ENCODE measurements at places on chromosomes 2 and 18.

- peaks cover 45% of the 10 kb centered on the region for H3K4me1 ChIP-seq
- H3K4me3 ChIP-seq = peak overlapping the region; percentile 59
- H3K27me3 ChIP-seq = no peaks in the 10 kb centered on the region
- peak overlapping the region; percentile 79 for H3K27ac ChIP-seq
Measured at GRCh38 chr2:85405201-85406059, 4.7 kb downstream of the CAPG start.

GRCh38 chr2:236176951-236177350 lies 8.8 kb upstream of the GBX2 start:
- peaks cover 60% of the 10 kb centered on the region for H3K27me3 ChIP-seq
- no peak for DNase-seq
- no peak overlapping the region for H3K4me3 ChIP-seq
- no peak overlapping the region for H3K27ac ChIP-seq

DNA sequence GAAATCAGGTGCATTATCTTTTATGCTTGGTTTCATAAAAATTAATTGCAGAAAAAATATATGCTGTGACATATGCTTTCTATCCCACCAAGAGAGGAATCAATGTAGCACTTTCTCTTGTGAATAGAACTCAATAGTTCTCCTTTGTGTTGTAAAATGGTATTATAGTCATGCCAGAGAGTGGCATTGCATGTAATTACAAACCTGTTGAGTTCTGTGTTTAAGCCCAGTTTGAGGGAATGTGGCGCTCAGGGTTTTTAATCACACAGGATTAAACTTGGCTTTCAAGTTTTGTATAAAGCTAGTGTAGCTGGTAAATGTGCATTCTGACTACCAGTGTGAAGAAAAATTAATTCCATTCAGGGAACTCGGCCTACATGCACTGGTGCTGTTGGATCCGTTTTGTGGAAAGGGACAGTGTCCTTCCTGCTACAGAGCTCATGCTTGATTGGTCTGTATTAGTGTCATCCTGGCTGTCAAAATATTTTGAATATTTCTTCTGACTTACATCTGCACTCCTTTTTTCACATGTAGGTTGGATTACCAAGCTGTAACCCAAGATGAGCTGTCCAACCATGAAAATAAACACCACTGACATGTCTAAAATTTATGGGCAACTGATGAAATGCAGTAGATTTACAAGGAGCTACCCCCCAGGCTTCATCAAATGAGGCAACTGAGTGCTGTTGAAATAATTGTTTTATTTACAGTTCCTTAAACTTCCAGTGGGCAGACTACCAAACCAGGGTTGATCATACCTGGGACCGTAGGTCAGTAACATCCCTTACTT lies 80.3 kb downstream of the SLC4A3 start:
- no peak for DNase-seq
- no peak overlapping the region for H3K27ac ChIP-seq
- peaks cover 4% of the 10 kb centered on the region for H3K27me3 ChIP-seq
- H3K36me3 ChIP-seq = no peaks in the 10 kb centered on the region
- no peak overlapping the region for H3K4me3 ChIP-seq

GRCh38 chr2:109046925-109047508 lies 58.0 kb upstream of the EDAR start:
- no peak for DNase-seq
- H3K27me3 ChIP-seq = no peaks in the 10 kb centered on the region
- H3K36me3 ChIP-seq = no peaks in the 10 kb centered on the region
- peaks cover 2% of the 10 kb centered on the region for H3K4me1 ChIP-seq

DNA sequence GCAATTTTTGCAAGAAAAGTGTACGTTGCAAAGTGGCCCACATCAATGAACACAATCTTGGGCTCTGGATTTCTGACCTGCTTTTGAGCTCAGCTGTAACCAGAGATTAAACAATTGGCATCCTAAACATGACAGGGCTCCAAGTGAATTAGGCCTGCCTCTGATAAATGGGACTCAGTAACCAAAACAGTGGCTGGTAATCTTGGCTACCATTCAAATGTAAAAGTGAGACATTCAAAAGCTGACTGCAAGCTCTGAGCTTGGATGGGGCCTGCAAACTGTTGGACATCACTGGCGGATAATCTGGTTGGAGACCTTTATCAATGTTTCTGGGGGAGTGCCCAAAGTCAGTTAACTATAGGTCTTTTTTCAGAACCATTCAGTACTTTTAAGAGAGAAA lies 160.7 kb downstream of the RAB3GAP1 start:
- H3K36me3 ChIP-seq = no peaks in the 10 kb centered on the region
- H3K27me3 ChIP-seq = no peaks in the 10 kb centered on the region
- H3K27ac ChIP-seq = no peak overlapping the region

DNA sequence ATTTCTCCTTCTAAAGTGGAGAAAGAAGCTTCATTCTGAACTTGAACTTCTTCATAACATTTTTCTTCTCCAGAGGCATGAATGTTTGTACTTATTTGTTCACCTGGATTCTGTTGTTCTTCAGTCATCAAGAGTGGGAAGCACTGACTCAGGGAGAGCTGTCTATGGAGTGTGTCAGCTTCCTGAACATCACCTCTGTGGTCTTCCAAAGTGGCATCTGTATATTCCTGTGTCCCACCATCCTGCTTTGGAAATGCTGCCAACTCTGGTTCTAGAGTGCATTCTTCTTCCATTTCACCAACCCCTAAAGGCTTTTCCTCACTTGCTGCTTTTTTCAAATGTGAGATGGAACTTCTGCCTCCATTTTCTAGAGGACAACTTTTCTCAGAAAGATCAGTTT lies 59.5 kb downstream of the TTN start:
- no peaks in the 10 kb centered on the region for H3K4me1 ChIP-seq
- DNase-seq = no peak
- no peaks in the 10 kb centered on the region for H3K36me3 ChIP-seq

GRCh38 chr2:204010628-204011560 lies 74.3 kb downstream of the ICOS start:
- no peak for DNase-seq
- H3K27me3 ChIP-seq = no peaks in the 10 kb centered on the region
- peaks cover 59% of the 10 kb centered on the region for H3K4me1 ChIP-seq
- H3K36me3 ChIP-seq = peaks cover 24% of the 10 kb centered on the region

DNA sequence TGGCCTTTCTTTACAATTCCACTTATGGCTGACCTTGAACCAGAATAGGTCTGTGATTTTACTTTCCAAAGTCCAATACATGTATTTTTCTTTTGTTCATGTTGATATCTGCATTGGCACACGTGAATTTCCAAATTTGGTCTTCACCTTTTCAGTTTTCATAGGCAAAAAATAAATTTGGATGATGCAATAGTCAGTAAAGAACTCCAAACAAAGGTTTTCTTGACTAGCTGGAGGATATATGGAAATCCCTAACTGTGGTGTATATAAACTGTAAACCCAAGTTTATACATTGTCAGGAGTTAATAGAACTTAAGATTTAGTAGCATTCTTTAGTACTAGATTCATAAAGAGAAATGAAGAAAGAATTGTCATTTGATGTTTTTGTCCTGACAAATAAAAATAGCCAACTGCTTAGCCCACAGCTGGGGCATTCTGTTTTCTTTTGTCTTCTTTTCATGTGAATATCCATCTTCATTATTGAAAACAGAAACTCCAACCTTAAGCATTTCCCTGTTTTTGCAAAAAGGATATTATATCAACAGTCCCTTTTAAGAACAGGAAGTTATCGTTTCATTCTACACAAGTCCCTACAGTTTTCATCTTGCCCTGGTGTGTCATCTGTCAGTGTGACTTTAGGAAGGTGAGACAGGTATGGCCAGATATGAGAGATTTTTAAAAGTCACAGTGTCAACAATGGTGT lies 132.9 kb downstream of the BCL2 start:
- H3K4me1 ChIP-seq = peaks cover 72% of the 10 kb centered on the region
- H3K27me3 ChIP-seq = no peaks in the 10 kb centered on the region
- H3K4me3 ChIP-seq = no peak overlapping the region
- H3K36me3 ChIP-seq = peaks cover 47% of the 10 kb centered on the region
- no peak overlapping the region for H3K27ac ChIP-seq
- no peak for DNase-seq

DNA sequence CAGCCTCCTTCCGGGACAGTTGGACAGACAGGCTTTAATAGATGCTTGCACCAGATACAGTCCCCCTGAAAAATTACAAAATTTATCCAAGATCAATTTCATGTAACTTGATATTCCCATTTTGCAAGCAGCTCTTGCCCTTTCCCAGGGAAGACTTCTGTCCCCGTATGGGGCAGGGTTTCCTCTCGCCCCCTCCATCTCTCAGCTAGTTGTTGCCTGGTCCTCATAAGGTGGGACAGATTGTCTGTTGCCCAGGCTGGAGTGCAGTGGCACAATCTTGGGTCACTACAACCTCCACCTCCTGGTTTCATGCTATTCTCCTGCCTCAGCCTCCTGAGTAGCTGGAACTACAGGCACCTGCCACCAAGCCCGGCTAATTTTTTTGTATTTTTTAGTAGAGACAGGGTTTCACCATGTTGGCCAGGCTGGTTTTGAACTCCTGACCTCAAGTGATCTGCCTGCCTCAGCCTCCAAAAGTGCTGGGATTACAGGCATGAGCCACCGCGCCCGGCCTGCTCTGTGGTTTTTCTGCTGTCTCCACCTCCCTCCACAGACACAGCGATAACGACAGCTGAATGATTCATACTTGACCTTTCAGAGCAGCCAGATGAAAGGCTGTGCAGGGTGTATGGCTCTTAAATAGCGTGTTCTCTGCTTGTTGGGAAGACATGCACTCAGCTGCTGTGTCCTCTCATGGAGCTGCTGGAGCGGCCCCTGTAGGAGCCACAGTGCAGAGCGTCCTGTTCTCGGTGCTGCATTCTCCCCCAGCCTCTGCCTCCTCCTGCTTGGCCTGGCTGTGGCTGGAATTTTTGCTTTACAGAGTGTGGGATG lies 61.4 kb downstream of the TTC39C start:
- peak overlapping the region; percentile 60 for H3K27ac ChIP-seq
- peaks cover 74% of the 10 kb centered on the region for H3K36me3 ChIP-seq
- H3K4me3 ChIP-seq = no peak overlapping the region

GRCh38 chr2:109702250-109702985 lies 88.3 kb downstream of the SOWAHC start:
- no peak for DNase-seq
- H3K27ac ChIP-seq = peak overlapping the region; percentile 53
- H3K36me3 ChIP-seq = no peaks in the 10 kb centered on the region
- no peak overlapping the region for H3K4me3 ChIP-seq
- peaks cover 14% of the 10 kb centered on the region for H3K27me3 ChIP-seq
- peaks cover 18% of the 10 kb centered on the region for H3K4me1 ChIP-seq

GRCh38 chr2:203774760-203775159 lies 68.3 kb downstream of the CD28 start:
- no peak for DNase-seq
- no peaks in the 10 kb centered on the region for H3K27me3 ChIP-seq

DNA sequence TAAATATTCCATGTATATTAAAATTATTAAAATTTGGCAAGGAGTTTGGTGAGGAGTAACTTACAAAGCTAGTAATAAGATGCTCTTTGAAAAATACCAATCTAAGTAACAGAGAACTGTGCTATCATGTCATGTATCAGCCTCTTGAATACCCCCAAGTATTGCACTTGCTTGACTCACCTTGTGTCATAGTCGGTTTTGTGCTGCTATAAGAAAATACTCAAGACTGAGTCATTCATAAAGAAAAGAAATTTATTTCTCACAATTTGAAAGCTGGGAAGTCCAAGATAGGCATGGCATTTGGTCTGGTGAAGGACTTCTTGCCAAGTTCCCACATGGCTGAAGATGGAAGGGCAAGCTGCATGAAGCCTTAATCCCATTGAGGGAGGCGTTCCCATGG lies 179.2 kb downstream of the MEMO1 start:
- no peak overlapping the region for H3K27ac ChIP-seq
- H3K27me3 ChIP-seq = peaks cover 3% of the 10 kb centered on the region
- H3K4me1 ChIP-seq = no peaks in the 10 kb centered on the region
- H3K4me3 ChIP-seq = no peak overlapping the region
- H3K36me3 ChIP-seq = no peaks in the 10 kb centered on the region

- no peaks in the 10 kb centered on the region for H3K36me3 ChIP-seq
- DNase-seq = no peak
- H3K27me3 ChIP-seq = no peaks in the 10 kb centered on the region
- no peaks in the 10 kb centered on the region for H3K4me1 ChIP-seq
- no peak overlapping the region for H3K4me3 ChIP-seq
- H3K27ac ChIP-seq = no peak overlapping the region
Measured at GRCh38 chr2:76298041-76298440, 587.3 kb upstream of the GCFC2 start.

GRCh38 chr2:25586726-25587144 lies 86.6 kb downstream of the DTNB start:
- H3K36me3 ChIP-seq = no peaks in the 10 kb centered on the region
- no peaks in the 10 kb centered on the region for H3K27me3 ChIP-seq
- peaks cover 40% of the 10 kb centered on the region for H3K4me1 ChIP-seq
- DNase-seq = peak; percentile 30

DNA sequence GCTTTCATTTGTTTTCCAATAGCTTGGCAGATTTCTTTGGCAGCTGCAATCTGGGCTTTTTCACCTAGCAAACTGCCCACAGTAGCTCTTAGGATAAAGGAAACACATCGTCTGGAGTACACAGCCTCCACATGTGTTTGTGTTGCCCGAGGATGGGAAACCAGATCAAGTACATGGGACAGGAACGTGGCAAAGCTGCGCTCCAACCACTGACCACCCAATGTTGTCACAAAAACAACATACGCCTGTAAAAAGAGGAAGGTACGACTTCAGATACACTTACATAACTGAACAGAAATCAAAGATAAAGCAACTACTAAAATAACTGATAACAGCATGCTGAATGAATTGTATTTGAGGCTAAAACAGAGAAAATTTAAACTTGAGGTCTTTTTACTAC lies 15.5 kb downstream of the HEATR5B start:
- DNase-seq = no peak
- no peaks in the 10 kb centered on the region for H3K27me3 ChIP-seq
- H3K36me3 ChIP-seq = peaks cover 47% of the 10 kb centered on the region

DNA sequence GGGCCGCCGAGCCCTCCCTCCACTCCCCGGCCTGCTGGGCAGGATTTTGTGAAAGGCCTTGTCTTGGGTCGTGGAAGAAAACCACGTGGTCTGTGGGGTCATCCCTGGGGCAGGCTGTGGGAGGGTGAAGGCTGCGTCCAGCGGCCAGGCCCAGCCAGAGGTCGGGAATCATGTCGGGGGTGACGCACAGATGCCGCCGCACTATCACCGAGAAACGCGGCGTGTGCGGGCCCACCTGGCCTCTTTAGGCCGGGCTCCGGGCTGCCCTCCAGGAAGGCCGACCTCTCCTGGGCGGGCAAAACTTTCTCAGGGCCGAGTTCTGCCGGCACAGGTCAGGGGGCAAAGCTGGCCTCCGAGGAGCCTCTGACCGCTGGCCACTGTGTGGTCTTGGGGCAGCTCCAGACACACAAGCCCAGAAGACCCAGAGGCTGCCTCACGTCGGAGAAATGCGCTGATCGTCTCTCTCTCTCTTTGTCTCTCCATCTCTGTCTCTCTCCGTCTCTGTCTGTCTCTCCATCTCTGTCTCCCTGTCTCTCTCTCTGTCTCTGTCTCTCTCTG lies 28.4 kb downstream of the NFATC1 start:
- peaks cover 6% of the 10 kb centered on the region for H3K4me1 ChIP-seq
- no peak for DNase-seq
- no peak overlapping the region for H3K27ac ChIP-seq
- H3K4me3 ChIP-seq = no peak overlapping the region
- peaks cover 22% of the 10 kb centered on the region for H3K36me3 ChIP-seq

- no peak overlapping the region for H3K4me3 ChIP-seq
- H3K4me1 ChIP-seq = no peaks in the 10 kb centered on the region
- H3K27me3 ChIP-seq = peaks cover 10% of the 10 kb centered on the region
- no peak for DNase-seq
Measured at GRCh38 chr2:221402072-221402471, 170.0 kb downstream of the EPHA4 start.

- H3K4me1 ChIP-seq = no peaks in the 10 kb centered on the region
- H3K4me3 ChIP-seq = no peak overlapping the region
- no peaks in the 10 kb centered on the region for H3K36me3 ChIP-seq
- DNase-seq = no peak
- H3K27ac ChIP-seq = no peak overlapping the region
- H3K27me3 ChIP-seq = no peaks in the 10 kb centered on the region
Measured at GRCh38 chr2:180195847-180196246, 188.8 kb upstream of the CWC22 start.
